ENCODE measurements at places on chromosomes 1 and 21.

- DNase-seq: no peak
These were observed 95.7 kb upstream of the C1orf105 start for GRCh38 chr1:172324761-172325160.

DNA sequence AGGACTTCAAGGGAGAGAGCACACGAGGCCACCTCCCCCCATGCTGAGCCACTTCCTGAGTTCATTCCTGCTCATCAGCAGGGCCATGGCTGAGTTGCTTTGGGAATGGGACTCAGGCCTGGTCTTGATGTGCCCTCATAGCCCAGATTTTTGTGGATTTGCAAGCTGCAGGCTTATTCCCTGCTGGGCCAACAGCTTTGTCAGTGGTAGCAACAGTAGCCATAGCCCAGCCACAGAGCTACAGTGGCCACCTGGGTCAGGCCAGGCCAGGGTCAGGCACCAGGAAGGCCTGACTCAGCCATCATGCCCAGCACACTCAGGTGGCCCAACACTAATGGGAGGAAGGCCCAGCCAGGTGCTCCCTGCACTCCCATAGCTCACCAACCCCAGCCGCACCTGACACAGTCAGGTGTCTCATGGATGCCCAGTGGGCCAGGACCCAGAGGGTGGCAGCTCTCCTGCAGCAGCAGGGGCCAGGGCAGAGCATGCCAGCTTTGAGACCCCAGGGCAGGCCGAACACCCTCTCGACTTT lies 33.5 kb downstream of the EPHA2 start:
- peak; percentile 28 for DNase-seq

DNA sequence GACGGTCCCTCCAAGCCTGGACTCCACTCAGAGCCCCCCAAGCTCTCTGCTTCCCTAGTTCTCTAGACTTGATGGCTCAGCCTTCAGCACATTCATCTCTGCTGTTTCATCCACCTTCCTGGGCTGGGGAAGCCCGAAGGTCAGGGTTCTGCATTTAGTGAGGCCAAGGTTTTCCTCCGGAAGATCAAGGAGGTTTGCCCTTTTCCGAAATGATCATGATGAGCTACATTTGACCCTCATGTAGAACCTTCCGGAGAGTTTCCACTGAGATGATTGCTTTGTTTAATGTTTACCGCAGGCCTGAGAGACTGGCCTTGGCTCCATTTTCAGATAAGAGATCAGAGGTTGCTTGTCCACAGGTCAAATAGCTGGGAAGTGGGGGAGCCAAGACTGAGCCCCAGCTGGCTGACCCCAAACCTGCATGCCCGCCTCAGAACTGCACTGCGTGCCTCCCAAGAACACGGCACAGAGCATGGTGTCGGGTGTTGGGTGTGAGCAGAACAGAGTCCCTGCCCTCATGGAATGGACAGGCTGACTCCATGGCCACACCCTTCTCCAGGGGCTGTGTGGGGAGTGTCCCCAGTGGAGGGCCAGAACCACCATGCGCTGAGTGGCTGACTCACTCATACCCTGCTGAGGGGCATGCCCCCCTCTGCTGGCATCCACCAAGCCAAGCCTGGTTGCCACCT lies 200.8 kb upstream of the TMEM51 start:
- DNase-seq: no peak

- DNase-seq: no peak
These were observed 64.8 kb downstream of the EPHB2 start for GRCh38 chr1:22775478-22775877.

DNA sequence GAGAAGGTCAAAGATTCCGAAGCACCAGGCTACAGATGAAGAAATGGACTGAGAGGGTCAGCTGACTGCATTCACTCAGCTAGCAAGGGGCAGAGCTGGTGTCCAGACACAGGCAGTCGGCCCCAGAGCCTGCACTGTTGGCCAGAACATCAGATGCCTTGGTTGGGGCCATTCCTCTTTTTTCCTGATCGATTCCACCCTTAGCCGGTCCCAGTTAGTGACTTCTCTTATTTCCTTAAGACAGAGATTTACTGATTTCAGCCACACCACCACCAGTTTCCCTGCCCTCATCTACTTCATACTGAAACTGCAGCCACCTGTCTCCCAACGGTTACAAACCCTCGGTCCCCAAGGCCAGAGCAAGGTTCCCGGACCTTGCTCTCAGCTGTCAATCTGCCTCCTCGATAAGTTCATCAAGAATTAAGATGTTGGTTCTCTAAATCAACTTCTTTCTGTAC lies 11.5 kb downstream of the CD58 start:
- no peak for DNase-seq

- DNase-seq: no peak
These were observed 1.3 kb downstream of the TRIM67 start for GRCh38 chr1:231162970-231163829.

DNA sequence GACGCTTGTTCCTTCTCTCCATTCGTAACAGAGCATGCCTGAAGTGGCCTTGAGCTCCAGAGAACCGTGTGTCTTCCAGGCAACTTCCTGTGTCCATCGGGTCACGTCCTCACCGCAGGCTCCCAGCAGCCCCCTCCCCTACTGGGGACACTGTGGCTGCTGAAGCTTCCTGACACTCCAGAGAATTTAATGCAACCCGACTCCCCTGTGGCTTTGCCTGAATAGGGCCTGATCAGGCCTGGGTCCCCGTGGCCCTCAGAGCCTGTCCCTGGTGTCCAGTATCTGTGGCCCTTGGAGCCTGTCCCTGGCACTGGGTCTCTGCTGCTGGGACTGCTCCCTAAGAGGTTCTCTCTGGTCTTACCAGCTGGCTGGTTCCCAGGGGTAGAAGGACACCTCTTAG lies 219.7 kb upstream of the VAMP3 start:
- peak; percentile 5 for DNase-seq

GRCh38 chr1:199914546-199914945 lies 113.0 kb upstream of the NR5A2 start:
- no peak for DNase-seq

GRCh38 chr1:89600451-89601224 lies 32.3 kb upstream of the LRRC8C start:
- DNase-seq: no peak

DNA sequence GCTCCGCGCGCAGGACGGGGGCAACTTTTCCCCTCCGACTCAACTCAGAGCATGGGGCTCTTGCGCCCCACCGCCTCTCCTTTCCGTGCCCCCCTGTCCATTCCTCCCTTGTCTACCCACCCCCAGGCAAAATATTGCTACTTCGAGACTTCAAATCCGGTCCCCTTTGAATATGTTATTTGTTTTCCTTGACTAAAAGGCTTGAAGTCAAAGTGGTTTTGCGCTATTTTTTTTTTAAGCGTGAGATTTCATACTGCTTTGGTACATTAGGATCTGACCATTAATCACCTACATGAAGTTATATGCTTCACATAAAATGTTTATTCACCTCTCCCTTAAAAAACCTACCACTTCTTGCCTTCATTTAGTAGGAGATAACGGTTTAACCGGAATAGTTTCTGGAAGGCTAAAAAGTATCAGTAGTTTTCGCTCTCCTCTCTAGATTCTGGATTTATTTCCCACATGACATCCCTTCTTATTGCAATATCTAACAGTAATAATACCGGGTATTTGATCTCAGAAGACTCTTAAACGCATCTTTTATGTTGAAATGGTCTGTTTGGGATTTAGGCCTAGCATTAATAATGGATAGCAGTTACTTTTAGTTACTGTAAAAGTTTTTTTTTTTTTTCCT lies 1.6 kb downstream of the NFIA start:
- DNase-seq: peak; percentile 25

- DNase-seq: no peak
These were observed 131.9 kb downstream of the AK5 start for GRCh38 chr1:77413541-77414335.
